ENCODE measurements at places on chromosomes 1 and 21. TPM values are rescaled to one million over a fixed set of nuclear protein-coding genes. Genes with fewer than 3 reads are reported as not detected.

The CYP4A11 gene
- not detected for total RNA-seq

The TAS1R1 gene
- total RNA-seq = not detected

The ZSCAN20 gene
- total RNA-seq = 5.0 TPM

The KLHDC7A gene
- under 0.01 TPM for total RNA-seq

The EXTL1 gene
- not detected for total RNA-seq

The PTTG1IP gene
- total RNA-seq = 124 TPM

The ZNF678 gene
- 5.3 TPM for total RNA-seq

The TEDDM1 gene
- not detected for total RNA-seq

The LDLRAD1 gene
- total RNA-seq = 0.26 TPM

The FNDC7 gene
- under 0.01 TPM for total RNA-seq

The ASCL5 gene
- under 0.01 TPM for total RNA-seq

The CDC42BPA gene
- 25.8 TPM for total RNA-seq

The CFHR1 gene
- total RNA-seq = not detected

The FYB2 gene
- not detected for total RNA-seq

The CHI3L2 gene
- total RNA-seq = not detected

The FMO5 gene
- 0.51 TPM for total RNA-seq

The MATN1 gene
- total RNA-seq = not detected

The MYOG gene
- not detected for total RNA-seq

The SNAP47 gene
- total RNA-seq = 59.0 TPM

The LCE1C gene
- total RNA-seq = not detected

The ADCY10 gene
- total RNA-seq = 0.26 TPM

The RIT1 gene
- 49.8 TPM for total RNA-seq

The PUM1 gene
- 38.7 TPM for total RNA-seq

The LRRC39 gene
- total RNA-seq = 0.53 TPM

The PYHIN1 gene
- total RNA-seq = not detected

The C2CD2 gene
- 6.6 TPM for total RNA-seq

The PBX1 gene
- total RNA-seq = 2.9 TPM

The FCRLA gene
- under 0.01 TPM for total RNA-seq

The CASZ1 gene
- total RNA-seq = 9.2 TPM

The AK5 gene
- total RNA-seq = not detected

The GGPS1 gene
- 25.3 TPM for total RNA-seq

The TNFRSF4 gene
- total RNA-seq = not detected

The FCGR3A gene
- not detected for total RNA-seq

The TDRD10 gene
- not detected for total RNA-seq

The OR2L2 gene
- total RNA-seq = not detected

The LRRN2 gene
- not detected for total RNA-seq

The EFNA3 gene
- 11.9 TPM for total RNA-seq

The WNT3A gene
- total RNA-seq = not detected

The KRTAP19-3 gene
- total RNA-seq = not detected

The CD1D gene
- 3.1 TPM for total RNA-seq

The RPS27 gene
- total RNA-seq = 1,160 TPM

The LCE1D gene
- total RNA-seq = not detected

The S100A3 gene
- total RNA-seq = 2.3 TPM

The LYPD8 gene
- total RNA-seq = not detected

The LINGO4 gene
- under 0.01 TPM for total RNA-seq

The OSBPL9 gene
- 66.4 TPM for total RNA-seq

The C1orf210 gene
- 3.4 TPM for total RNA-seq

The FNBP1L gene
- 25.7 TPM for total RNA-seq

The TLCD4 gene
- total RNA-seq = 0.53 TPM

The NLRP3 gene
- under 0.01 TPM for total RNA-seq

The EPHB2 gene
- total RNA-seq = 10.0 TPM

The BCAR3 gene
- 26.2 TPM for total RNA-seq

The FAM151A gene
- not detected for total RNA-seq

The FNDC5 gene
- not detected for total RNA-seq
